ENCODE measurements at places on chromosomes 1 and 21.

DNA sequence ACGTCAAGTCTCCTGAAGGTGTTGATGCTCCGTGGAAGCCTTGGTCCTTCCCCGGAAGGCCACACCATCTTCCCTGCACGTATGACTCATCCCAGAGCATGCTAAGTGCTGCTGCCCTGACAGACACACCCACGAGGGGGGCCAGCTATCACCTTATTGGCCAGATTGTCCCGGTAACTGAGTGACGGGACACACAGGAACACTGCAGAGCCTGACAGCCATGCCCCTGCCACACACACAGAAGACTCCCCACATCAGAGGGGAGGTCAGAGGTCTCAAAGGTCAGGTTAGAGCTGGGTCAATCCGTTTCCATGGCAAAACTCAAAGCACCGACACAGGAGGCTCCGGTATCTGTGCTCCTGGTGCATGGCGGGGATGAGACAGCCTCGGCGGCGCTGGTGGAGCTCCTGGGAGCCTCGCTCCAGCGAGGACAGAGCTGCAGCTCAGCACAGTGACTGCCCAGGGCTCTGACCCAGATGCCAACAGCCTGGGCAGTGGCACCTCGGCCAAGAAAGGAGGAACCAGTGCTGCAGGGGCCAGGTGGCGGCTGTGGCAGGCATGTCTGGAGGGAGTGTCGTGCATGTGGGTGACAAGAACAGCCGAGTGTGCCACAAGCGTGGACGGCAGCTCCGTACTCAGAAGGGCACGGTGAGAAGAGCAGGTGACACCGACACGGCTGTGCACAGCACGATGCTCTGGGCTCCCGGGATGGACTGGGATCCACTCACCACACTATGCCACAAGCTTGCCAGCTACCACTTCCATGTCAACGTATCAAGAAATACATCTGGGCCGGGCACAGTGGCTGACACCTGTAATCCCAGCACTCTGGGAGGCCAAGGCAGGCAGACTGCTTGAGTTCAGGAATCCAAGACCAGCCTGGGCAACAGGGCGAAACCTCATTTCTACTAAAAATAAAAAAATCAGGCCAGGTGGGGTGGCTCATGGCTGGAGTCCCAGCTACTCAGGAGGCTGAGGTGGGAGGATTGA is 14.8 kb upstream of the TMEM240 start:
- DNase-seq, result peak; percentile 74

DNA sequence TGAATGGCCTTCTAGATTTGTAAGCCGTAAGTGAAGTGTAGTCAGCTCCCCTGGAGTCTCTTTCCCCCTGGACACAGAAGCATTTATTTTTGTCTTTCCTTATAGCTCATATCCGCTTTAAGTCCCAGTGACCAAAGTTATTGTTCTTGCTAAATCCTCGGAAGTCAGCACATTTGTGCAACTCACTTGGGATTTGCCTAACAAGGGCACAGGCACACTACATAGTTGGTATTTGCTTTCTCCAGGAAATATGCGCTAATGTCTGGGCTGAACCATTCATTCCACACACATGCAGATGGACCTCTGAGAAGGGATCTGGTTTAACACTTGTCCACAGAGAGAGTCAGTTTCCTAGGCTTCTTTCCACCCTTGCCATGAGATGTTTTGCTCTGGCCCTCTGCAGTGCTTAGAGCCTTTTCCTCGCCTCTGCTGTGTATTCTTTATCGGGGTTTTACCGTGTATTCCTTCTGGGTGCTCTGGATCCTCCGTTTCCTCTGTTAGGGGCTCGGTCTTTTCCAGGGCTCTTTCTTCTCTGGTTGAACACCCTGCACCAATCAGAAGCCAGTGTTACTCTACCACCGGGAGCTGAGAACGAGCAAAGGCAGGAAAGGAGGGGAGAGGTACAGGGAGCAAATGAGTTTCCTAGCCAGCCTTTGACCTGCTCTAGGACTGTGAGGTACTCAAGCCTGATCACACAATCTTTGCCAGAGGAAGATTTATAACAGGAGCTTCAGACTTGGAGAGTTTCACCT is 72.4 kb downstream of the ABCA4 start:
- DNase-seq, result peak; percentile 74

GRCh38 chr1:88013485-88013884 is 670.6 kb upstream of the PKN2 start:
- no peak for DNase-seq

DNA sequence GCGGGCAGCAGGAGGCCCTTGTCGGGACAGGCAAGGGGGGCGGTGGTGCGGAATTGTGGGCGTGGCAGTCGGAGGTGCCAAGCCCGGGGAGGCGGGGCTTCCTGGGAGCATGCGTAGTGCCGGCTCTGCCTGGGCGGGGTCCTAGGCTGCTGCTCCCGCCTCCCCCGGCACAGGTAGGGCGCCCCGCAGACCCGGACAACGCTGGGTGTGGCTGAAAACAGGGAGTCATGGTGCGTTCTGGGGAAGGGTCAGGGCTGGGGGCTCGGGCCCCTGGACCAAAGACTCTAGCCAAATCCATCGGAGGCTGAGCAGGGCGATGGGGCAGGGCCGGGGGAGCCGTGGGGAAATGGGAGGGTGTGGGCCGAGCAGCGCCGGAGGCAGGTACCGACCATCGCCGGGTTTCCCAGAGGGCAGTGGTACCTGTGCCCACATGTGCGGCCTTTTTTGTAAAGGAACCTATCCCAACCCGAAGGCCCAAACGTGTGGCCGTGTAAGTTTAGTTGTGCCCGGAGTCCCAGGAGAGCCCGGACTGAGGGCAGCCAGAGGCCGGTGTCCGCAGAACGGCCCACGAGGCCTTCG is 231.9 kb downstream of the SDCCAG8 start:
- DNase-seq, result no peak

Data from fibroblast of upper back skin (primary cell).